ENCODE measurements at places on chromosomes 12 and 14.

- DNase-seq, result no peak
Observed at GRCh38 chr12:52369211-52369610, 1.9 kb upstream of the KRT85 start.

DNA sequence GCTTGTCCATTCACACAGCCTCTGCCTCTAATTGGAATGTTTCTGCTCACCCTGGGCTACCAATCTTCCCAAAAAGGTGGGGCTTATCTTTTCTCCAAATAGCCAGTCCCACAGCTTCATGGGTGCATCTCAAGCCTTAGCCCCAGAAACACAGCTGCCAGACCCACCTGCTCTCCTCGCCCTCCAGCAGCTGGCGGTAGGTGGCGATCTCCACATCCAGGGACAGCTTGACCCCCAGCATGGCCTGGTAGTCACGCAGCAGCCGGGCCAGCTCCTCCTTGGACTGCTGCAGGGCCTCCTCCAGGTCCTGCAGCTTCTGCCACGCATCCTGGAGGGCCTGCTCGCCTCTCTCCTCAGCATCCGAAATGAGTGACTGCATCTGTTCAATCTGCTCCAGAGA lies 11.1 kb downstream of the KRT77 start:
- DNase-seq, result no peak

DNA sequence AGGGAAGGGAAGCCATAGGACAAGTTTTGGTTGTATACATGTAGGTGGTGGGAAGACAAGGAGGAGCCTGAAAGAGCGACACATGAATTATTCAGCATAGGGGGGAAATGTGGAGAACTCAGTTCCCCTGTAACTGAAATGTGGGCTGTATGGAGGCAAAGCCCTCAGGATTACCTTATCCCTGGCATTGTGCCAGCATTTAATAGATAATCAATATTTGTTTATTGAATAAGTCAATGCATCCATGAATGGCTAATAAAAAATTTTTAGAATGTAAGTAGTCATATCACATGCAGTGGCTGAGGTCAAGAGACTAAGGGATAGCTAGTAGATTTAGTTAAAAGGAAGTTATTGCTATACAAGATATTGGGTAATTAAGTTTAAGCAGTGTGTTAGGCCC lies 232.4 kb downstream of the SNAPC1 start:
- no peak for DNase-seq

- DNase-seq, result no peak
Observed at GRCh38 chr14:93039649-93040315, 75.9 kb downstream of the ITPK1 start.

GRCh38 chr14:70699646-70700045 lies 57.9 kb downstream of the TTC9 start:
- DNase-seq, result no peak

GRCh38 chr14:75491376-75491978 lies 30.8 kb upstream of the BATF start:
- DNase-seq, result no peak

GRCh38 chr12:87171356-87171755 lies 857.8 kb downstream of the C12orf50 start:
- no peak for DNase-seq

DNA sequence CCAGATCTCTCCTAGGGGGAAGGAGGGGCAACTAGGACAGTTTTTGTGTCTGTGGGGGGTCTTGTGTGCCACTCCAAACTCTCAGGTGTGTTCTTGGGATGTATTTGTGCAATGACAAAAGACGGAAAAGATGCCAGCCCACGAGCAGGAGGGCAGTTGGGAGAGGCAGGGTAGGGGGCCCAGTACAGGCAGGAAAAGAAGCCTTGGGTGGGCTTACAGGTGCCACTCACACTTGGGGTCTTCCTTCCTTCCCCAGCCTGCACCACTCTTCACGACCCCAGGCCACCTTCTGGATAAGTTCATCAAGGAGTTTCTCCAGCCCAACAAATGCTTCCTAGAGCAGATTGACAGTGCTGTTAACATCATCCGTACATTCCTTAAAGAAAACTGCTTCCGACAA lies 24.4 kb downstream of the OAS2 start:
- DNase-seq, result no peak

GRCh38 chr14:56846970-56847930 lies 37.0 kb upstream of the OTX2 start:
- no peak for DNase-seq

DNA sequence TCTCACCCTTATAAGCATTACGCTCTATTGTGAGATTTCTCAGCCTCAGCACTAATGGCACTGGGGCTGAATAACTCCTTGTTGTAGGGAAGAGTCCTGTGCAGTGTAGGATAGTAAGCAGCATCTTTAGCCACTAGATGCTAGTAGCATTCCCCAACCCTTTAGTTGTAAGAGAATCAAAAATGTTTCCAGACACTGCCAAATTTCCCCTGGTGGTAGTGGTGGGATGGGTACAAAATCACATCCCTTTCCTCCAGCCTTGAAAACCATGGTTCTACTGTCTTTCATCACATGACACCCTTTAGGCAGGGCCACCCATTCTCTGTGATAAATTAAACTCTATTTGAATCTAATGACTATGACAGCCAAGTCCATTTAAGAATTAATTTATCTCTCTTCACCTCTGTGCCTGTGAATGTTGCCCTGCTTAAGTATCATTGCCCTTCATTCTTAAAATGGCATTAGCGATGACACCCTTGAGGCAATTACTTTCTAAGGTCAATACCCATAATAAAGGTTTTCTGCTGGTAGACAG lies 199.4 kb downstream of the ANO4 start:
- no peak for DNase-seq

DNA sequence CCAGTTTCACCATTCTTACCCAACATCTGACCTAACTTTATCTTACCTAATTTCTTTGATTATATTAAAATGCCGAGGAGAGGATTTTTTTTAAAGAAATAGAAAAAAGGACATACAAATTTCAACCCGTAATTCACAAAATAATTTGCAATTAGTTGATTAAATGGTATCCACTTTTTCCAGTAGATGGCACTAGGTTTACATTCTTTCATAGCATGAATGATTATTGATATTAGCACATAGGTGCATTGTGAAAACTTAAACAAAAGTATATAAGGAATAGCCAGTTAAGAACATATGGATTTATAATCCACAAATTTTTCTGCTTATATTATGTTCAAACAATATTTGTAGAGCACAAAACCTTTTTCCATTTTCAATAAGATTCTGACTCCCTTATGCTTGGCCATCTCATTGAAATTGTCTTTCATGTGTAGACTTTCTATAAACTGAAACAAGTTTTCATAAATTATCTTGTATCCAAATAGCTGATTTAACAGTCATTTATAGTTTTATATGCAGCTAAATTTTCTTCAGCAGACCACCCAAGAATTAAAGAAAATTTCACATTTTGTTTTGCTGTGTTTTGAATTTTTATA lies 35.3 kb downstream of the MSRB3 start:
- no peak for DNase-seq

DNA sequence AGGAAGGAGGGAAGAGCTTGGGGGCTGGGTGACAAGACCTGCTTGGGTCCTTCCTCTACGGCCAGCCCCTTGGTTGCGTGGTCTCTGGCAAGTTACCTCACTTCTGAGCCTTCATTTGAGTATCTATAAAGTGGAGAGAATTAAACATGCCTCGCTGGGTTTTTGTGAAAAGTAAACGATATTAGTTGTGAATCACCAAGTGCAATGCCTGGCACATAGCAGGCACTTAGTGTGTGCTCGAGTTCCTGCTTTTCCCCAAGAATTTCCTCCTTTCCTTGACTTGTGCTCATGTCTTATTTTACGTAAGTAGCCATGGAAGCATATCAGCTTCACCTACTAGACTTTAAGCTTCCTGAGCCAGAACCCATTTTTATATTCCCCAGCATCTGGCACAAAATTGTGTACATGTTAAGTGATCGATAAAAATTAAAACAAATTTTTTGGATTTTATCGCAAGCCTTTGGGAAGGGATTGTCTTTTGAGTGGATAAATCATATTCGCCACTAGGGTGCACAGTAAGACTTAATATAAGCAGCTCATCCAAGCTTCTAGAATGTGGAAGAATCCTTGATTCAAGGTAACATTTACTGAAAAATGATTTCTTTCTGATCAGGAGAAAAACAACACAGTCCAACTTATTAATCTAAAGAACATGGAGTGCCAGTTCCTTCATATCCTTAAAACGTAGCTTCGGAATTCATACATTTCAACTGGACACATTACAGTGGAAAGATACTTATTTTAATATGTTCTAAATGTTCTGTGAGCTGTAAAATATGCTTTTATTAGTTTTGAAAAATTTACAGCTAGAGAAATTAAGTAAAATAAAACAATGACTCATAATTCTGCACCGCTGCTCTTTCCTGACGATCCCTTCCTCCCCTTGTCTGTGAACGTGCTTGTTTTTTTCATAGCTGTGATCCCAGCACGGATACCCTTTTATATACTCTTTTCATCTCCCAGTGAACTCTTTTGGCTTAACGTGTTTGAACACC lies 62.0 kb downstream of the SLC25A47 start:
- no peak for DNase-seq

GRCh38 chr14:99322731-99323599 lies 51.0 kb upstream of the BCL11B start:
- no peak for DNase-seq

- no peak for DNase-seq
Observed at GRCh38 chr14:47065326-47065725, 413.7 kb upstream of the RPL10L start.

- DNase-seq, result no peak
Observed at GRCh38 chr12:12722435-12723148, 5.4 kb downstream of the CDKN1B start.

DNA sequence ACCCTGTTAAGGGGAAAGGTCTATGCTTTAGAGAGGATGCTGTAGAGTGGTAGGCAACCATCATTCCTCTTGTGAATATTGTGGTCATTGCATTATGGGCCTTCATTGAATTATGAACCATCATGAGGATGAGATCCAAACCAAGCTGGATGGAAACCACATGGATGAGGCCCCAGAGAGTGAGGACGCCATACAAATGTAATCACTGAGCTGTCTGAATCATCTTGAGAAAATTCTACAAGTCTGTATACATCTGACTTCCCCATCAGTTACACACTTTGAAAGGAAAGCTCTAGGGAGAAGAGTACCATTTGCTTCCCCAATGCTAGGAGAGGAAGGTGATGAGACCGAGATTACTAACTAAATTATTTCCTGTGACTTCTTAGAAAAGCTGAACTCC lies 172.9 kb downstream of the CACNA1C start:
- no peak for DNase-seq

DNA sequence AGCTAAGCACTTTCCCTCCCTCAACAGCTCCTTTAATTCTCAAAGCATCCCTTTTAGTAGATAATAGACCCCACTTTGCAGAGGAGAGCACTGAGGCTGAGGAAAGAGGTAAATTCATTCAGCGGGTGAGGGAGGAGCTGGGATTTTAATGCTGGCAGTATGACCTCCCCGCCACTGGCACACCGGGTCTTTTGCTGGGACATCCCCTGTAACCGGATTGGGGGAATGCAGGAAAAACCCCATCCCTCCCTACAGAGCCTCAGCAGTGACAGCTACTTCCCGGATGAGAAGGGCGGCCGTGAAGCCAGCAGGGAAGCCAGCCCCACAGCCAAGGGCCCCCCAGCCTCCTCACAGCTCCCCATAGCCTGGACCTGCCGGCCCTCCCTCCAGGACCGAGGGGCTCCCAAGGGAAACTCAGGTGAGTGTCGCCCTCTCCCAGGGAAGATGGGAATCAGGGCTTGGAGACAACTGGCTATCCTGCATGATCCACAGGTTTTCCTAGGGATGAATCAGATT lies 12.1 kb downstream of the ZBTB39 start:
- DNase-seq, result no peak

DNA sequence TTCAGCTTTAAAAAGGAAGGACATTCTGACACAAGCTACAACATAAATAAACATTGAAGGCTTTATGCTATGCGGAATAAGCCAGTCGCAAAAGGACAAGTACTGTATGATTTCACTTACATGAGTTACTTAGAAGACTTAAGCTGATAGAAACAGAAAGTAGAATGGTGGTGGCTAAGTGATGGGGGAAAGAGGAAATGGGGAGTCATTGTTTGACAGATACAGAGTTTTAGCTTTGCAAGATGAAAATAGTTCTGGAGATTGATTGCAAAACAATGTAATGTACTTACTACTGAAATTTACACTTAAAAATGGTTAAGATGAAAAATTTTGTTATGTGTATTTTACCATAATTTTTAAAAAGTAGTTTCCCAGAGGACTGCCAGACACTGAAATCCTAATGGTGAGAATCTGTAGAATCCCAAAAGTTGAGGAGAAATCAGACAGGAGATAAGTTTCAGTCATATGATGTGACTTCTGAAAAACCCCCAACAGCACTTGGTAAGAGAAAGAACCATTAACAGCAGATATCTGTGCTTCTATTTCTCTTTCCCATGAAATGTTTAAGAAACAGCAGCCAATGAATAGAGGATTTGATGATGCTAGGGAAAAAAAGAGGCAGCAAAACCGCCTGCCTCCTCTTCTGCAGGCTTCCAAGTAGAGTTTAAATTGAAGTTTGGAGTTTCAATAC lies 16.6 kb upstream of the CLEC2A start:
- peak; percentile 82 for DNase-seq

GRCh38 chr12:89160716-89161123 lies 191.6 kb downstream of the DUSP6 start:
- no peak for DNase-seq

DNA sequence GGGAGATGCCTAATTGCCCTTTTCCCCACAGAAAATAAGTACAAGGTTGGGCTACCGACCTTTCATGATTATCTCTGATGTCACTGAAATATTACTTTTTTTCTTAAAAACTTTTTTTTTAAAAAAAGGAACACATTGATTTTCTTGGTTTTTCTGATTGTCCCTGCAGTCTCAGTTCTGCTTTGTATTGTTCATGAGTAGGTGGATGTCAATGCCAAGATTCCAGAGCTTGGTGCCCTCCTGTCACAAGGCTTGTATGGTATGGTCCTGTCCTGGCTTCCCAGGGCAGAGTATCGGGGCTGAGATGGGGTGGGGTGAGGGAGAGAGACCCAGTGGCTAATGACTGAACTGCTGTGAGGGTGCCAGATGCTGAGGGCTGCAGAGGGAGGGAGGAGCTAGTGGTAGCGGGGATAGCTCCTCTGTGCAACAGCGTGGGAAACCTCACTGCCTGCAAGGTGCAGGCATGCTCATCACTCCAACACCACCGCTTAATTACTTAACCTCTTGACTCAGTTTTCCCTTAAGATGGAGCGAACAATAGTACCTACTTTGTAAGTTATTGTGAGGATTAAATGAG lies 4.4 kb upstream of the CTDSP2 start:
- no peak for DNase-seq

Data from GM12878 (cell line).